ENCODE measurements at places on chromosomes 11 and 22. TPM values are rescaled to one million over a fixed set of nuclear protein-coding genes. Genes with fewer than 3 reads are reported as not detected.
A peak's percentile ranks its signal among the peaks of the same experiment; 100 is the strongest.

DNA sequence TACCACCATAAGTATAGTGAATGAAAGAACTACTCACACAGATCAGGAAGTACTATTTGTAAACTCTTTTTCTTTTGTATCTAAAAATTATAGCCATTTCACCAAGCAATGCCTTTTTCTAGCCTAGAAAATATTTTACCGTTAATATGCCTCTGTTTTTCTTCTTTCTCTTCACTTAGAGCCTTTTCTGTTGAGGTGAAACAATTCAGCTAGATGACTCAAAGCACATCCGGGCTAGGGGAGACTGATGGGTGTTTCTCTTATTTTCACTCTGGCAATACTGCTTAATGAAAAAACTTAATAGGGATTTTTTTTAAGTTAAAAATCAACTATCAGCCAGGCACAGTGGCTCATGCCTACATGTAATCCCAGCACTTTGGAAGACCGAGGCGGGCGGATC, 93.3 kb downstream of the SGSM3 start:
- DNase-seq = no peak

- DNase-seq = peak; percentile 64
Observed at GRCh38 chr11:70191495-70192140, 11.5 kb upstream of the FADD start.

GRCh38 chr22:30861688-30862552, 106.7 kb downstream of the MORC2 start:
- DNase-seq = no peak

GAL3ST1 gene
- polyA plus RNA-seq = 44.6 TPM

DNA sequence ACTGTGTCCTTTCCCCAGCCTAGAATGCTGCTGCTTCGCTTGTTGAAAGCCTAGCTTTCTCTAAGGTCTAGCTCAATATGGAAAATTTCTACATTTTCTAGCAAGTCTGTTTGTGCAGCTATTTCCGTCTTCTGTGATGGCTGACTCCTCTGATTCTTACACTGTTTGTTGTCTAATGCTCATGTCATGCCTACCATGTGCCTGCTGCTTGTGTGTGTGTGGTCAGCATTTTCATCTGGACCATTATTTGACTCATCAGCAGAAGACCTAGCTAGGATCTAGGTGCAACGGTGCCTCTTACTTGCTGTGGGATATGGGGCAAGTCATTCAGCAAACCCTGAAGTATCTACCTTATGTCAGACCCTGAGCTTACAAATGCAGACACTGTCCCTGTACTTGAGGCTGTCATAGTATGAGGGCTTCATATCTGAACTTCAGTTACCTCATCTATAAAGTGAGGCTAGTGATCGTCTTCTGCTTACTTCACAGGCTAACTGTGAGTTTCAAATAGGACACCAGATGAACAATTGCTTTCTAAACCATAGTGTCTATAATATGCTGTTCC, 86.5 kb upstream of the MYO18B start:
- no peak for DNase-seq

- DNase-seq = no peak
Observed at GRCh38 chr22:26197425-26197824, 28.2 kb downstream of the SEZ6L start.

DNA sequence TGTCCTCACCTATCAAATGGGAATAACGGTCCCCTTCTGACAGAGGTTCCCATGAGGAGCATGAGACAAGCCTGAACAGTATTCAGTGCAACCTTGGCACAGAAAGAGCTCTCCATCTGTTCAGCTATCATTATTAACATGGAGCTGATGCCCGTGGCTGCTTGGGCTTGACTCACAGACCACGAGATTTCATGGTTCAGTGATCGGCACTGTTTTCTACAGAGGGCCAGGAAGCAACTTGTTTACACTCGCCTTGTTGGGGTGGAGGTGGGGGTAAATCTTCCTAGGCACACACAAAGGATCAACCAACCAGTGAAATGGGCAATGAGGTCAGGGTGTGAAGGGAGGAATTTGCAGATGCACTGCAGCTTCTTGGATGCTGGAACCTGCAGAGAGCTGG, 88.2 kb downstream of the CWC15 start:
- no peak for DNase-seq

DNA sequence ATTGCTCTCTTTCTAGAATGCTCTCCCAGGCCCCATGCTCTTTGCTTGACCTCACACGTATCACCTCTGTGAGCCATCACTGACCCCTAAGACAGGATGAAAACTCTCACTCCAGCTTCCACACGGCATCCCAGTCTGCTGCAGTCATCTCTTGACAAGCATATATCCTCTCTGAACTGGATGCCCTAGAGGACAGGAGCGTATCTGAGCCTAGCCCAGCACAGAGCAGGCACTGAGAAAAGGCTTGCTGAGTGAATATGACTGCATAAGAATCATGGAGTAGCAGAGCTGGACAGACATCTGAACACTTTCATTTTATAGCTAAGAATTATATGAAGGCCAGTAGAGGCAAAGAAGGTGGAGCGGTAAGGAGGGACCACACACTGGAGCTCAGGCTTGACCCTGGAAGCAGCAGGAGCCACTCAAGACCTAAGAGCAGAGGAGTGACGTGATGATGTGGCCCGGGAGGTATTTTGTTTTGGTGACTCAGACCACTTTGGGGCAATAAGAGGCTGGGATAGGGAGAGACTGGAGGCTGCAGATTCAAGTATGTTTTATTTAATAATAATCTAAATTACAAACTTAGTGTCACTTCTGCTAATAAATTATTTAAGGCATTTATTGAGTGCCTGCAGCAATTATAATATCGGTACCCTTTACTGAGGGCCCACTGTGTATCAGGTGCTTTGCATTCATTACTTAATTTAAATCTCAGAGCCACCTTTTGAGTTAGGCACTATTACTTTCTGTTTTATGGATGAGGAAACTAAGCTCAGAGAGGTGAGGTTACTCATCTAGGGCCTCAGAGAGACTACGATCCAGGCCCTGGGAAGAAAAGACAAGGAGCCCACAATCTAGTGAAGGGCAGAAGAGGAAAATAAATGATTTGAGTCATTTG, 42.6 kb downstream of the MAP6 start:
- DNase-seq = no peak

GRCh38 chr11:116777056-116777455, 4.3 kb upstream of the BUD13 start:
- DNase-seq = no peak

FAM111B gene
- 10.3 TPM for polyA plus RNA-seq

DNA sequence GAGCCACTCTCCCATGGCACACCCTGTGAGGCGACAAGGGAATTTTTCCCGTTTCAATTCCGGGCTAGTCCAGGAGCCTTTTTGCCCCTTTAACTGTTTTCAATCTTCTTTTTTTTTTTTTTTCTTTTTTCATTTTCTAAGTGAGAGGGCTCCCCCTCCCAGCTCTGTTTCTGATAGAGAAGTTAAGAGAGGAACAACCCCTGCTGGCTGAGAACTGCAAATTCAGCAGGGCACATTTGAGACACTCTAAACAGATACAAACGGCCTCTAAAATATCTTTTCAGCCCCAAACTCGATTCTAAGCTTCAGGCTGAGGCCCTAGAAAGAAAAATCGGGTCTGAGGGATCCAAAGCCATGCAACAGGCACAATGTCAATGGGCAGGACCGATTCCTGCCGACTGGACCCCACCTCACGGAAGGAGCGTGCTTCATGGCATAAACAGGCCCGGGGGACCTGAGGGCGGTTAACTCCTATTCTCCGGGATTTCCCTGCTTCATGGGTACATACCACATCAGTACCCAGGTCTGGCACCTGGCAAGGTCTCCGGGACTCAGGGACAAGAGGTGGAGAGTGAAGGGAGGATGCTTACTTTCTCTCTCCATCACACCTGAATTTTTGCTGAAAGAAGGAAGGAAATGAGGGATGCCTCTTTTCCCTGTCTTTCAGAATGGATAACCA, 627.5 kb downstream of the BUD13 start:
- no peak for DNase-seq

- DNase-seq = peak; percentile 65
Observed at GRCh38 chr11:7485186-7486097, at the start of gene OLFML1. TSS of gene OLFML1 (plus strand) at chr11:7485506. CDS start at chr11:7485876, 370 bp downstream.

NNMT gene
- polyA plus RNA-seq = 0.39 TPM

BCO2 gene
- polyA plus RNA-seq = 5.4 TPM

AIP gene
- polyA plus RNA-seq = 73.4 TPM

GRCh38 chr11:66857234-66857926, 516 bp downstream of the LRFN4 start:
- no peak for DNase-seq

HTR3A gene
- polyA plus RNA-seq = 0.11 TPM

DNA sequence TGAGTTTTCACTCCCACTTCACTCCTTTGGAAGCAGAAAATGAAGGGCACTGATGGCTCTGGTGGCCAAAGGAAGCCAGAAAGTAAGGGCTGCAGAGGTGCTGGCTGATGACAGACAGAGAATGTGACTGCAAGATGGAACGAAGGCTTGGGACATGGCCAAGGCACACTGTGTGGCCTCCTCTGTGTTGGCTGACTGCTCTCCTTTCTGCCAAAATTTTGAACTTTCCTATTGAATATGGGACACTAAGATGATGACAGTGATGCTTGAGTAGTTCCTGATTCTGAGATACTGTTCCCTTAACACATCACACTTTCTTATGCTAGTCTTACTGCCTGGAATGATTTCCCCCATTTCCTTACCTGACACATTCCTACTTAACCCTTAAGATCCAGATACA, 156.4 kb downstream of the SWAP70 start:
- DNase-seq = no peak

- peak; percentile 33 for DNase-seq
Observed at GRCh38 chr11:112113539-112114457, 27.1 kb downstream of the SDHD start.

PATL1 gene
- 39.9 TPM for polyA plus RNA-seq

- no peak for DNase-seq
Observed at GRCh38 chr11:48002561-48002960, 22.2 kb downstream of the PTPRJ start.

GRCh38 chr11:6737872-6738466, 33.8 kb downstream of the OR2AG2 start:
- DNase-seq = no peak

DNA sequence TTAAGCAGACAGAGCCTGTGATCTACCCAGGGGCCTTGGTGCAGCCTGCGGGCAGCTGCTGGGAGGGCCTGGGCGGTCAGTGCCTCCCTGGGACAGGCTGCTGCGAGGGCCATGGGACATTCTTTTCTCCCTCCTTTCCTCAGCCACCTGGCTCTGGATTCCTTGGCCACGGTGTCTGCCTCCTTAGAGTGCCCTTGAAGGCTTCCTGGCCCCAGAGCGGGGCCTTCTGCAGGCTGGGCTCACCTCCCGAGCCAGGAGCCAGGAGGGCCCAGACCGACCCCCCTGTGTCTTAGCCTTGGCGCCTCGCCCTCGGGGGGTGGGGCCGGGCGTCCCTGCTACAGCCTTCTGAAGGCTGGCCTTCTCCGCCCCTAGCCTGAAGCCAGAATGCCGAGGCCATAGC, 231.2 kb downstream of the TBC1D22A start:
- DNase-seq = no peak

KIRREL3 gene
- polyA plus RNA-seq = 1.6 TPM

DNA sequence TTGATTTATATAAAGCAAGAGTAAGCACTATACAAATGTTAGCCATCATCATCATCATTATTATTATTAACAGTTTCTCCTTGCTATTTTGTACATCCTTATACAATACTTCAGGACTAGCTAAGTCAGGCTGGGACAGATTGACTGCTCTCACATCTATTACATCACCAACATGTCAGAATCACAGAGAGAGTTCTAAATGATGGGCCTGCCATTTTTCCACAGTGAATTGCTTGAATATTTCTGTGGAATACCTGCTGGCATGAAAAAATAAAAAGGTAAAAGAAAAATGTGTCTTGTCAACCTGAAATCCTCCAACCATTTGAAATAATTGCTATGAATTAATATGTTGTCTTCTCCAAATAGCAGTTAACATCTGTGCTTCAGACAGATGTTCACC, 1311.3 kb downstream of the FAM181B start:
- no peak for DNase-seq

GUCY1A2 gene
- polyA plus RNA-seq = 2.5 TPM

DNA sequence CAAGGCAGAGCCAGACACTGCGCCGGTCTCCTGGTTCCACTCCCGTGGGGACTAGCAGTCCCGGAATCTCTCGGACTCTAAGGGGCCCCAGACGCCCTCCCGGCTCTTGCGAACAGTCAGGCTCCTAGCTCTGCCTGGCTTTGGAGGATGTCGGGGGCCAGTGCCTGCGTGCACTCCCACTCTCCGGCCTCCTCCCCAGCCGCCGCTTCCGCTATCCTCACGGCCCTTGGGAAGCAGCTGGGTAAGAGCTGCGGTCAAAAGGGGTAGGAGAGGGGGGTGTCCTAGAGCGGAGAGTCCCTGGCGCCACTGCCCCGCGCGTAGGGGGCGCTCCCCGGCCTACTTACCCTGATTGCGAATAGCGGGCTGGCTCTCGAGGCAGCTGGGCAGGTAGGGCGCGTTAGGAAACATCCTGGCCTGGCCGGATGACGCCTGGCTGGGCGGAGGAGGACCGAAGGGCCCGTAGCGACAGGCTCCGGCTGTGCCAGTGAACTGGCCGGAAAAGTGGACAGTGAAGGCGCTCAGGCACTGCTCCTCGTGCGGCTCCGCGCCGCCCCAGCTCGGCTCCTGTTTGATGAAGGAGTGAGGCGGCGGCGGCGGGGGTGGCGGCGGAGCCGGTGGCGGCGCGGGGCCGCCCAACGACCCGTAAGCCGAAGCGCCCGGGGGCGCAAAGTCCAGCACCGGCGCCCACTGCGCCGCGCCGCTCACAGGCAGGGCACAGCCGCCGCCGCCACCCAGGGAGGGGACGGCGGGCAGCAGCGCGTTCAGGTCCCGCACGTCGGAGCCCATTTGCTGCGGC, 785 bp downstream of the WT1 start:
- DNase-seq = no peak

All from renal pelvis (tissue), 12 donors.